ENCODE measurements at places on chromosomes 2 and 18.

GRCh38 chr2:216545359-216545758, 46.7 kb downstream of the RPL37A start:
- no peak for DNase-seq

- no peak for DNase-seq
Observed at GRCh38 chr18:37391698-37392548, 173.7 kb downstream of the CELF4 start.

DNA sequence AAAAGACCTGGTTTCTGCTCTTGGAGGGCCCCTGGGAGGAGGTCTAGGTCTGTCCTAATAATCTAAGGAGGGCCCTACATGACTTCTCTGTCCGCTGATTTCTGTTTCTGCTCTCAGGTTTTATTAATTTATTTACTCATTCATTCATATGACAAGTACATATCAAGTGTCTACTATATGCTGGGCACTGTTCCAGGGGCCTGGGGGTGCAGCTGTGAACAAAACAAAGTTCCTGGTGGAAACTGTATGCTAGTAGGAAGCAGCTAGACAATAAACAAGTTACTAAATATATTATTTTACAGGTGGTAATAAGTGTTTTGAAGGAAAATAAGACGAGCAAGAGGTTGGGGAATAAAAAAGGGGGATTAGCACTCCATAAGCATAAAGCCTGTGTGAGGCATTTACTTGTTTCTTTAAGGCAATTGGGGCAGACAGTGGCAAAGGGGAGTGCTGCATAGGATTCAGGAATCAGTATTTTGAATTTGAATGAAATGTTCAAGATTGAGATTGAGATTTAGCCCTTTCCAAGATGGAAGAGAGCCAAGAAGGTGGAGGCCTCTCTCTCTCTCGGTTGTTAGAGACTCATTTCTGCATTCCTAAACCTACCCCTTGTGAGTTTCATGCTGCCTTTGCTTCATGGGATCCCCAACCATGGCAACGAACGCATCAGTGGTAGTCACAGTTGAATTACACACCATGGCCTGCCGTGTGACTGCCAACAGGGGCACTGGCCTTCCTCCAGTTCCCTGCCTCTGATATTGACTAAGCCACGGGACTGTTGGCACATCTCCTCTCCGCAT, 28.3 kb downstream of the DRC1 start:
- no peak for DNase-seq

DNA sequence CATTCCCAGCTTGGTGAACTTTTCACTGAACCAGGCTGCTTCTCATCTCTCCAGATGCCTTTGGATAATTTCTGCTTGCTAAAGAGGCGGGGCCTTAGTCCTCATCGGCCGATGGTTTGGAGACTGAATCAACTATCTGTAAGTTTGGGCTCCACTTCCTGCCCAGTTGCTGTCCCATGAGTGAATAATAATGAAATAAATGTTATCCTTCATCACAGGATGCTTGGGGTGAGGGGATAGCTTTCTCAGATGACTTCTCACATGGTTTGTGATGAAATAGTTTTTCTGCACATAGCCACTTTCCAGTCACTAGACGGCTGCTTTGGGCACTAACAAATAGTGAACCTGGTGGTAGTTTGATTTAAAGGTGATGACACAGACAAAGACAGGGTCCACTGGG, 376.6 kb upstream of the TRIB2 start:
- DNase-seq: no peak

Data from stimulated activated CD4-positive, alpha-beta T cell treated with anti-CD3 and anti-CD28 coated beads, Interleukin-4, amount 100 ng/mL, for 4 hours (primary cell).